ENCODE measurements at places on chromosomes 5 and 9.

- no peak for DNase-seq
These were observed 8.5 kb upstream of the LURAP1L start for GRCh38 chr9:12766357-12766756.

- DNase-seq = no peak
These were observed 437.9 kb upstream of the PAPPA start for GRCh38 chr9:115715666-115716065.

DNA sequence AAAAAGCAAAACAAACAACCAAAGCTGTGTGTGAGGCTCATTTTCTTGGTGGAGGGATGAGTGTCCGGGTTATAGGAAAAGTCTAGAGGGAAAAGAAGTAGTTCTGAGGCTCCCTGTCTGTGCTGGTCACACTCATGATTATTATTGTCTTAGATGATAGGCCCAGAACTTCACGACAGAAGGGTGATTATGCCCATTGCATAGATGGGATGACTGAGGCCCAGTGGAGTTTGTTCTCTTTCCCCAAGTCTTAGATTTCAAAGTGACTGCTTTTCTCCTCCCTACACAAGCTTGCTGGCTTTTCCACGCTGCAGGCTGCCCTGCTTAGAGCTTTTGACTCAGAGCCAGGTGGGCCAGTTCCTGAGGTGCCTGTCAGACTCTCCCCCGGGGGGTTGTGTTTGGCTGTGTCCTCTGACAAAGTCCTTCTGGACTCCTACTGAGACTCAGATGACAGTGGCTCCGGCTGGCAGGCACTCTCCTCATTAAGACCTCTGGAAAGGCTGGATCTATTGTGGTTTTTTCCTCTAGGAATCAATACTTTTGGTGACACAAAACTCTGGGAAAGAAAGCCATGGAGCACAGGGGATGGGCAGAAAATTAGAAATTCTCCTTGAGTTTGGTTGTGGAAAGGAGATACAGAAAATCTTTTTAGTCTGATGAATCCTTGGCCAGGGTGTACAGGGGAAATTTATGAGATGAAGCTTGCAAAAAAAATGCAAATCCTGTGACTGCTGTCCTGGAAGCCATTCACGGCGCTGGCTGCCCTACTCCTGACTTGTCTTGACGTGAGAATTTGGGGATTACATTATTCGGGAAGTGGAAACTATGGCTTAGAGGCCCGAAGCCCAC is 120.9 kb downstream of the NSG2 start:
- no peak for DNase-seq

DNA sequence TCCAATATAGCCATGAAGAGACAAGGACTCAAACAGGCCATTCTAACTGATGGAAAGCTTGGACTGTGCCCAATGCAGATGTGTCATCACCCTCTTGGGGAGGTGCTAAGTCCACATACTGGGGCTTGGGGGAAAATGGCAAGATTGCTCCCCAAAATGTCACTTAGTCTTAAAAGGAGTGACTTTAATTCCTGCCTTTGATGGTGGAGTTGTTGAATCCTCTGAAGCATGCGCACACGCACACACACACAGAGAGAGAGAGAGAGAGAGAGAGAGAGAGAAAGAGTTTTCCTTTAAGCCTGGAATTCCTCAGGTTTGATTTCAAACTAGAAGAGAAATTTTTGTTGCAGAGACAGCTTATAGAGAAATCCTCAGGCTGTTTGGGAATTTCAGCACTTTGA is 161.9 kb upstream of the GAS1 start:
- DNase-seq = no peak

DNA sequence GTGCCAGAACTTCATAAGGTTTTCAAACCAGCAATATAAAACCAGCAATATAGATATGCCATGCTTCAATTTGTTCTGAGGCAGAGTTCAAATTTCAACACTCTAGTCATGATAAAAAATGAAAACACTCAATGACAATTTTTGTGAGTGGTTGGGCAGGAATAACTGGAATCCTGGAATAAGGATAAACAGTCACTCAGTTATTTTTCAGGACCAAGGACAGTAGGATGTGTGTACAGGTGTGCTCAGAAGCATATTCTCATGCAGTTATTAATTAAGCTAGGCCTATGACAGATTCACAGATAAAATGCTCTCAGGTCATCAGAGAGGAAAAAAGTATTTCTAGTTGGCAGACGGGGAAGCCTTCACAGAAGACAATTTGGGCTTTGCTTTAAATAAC is 117.3 kb upstream of the PPP2R2B start:
- DNase-seq = no peak

DNA sequence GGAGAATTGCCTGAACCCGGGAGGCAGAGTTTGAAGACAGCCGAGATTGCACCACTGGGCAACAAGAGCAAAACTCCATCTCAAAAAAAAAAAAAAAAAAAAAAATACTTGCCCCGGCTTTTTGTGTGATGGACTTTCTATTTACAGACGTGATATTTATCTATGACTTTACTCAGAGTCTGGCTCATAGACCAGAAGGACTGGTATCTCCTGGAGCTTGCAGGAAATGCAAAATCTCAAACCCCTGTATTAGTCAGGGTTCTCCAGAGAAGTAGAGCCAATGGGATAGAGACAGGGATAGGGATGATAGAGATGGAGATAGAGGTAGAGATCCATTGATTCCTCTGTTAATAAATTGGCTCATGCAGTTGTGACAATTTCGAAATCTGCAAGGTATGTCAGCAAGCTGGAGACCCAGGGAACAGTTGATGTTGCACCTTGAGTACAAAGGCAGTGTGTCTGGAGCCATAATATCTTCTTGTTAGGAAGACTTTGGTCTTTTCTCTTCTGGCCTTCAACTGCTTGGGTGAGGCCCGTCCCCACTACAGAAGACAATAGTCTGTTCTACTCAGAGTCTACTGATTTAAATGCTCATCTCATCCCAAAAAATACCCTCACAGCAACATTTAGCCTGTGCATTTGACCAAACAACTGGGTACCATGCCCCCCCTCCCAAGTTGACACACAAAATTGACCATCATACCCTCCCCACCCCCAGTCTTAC is 195.4 kb upstream of the MSX2 start:
- DNase-seq = no peak

DNA sequence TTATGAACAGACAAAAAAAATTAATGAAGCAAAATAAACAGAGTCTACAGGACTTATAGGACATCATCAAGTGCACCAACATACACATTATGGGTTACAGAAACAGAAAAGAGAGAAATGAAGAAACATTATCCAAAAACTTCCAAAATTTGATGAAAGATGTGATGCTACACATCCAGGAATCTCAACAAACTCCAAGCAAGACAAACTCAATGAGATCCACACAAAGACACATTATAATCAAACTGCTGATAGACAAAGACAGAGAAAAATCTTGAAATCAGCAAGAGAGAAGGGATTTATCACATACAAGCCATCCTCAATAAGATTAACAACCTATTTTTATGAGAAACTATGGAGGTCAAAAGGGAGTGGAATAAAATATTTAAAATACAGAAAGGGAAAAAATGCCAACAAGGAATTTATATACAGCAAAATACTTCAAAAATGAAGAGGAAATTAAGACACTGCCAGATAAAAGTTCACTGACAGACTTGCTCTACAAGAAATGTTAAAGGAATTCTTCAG is 101.0 kb downstream of the NR2F1-AS1 start:
- DNase-seq = no peak

GRCh38 chr5:81010336-81011169 is 50.4 kb downstream of the RASGRF2 start:
- DNase-seq = no peak

GRCh38 chr9:84609779-84610178 is 59.8 kb upstream of the NTRK2 start:
- DNase-seq = no peak

GRCh38 chr9:129175825-129176633 is 2.0 kb downstream of the IER5L start:
- peak; percentile 69 for DNase-seq

DNA sequence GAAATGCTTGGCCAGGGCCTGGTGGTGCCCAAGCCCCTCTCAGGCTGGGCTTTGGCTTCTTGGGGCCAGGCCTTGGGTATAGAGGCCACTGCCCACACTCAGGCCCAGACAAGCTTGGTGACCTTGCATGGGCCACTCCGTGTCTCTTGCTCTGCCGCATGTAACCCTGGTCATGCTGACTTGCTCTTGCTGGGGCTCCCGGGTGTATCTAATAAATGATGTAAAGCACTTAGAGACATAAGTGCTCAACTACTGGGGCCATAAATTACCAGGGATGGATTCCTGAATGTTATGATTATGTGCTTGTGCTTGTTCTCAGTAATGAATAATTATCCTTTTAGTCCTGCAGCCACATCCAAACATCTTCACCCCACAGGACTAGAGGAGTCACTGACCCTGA is 54.0 kb downstream of the C5orf15 start:
- no peak for DNase-seq

- no peak for DNase-seq
These were observed 108.9 kb upstream of the CHD1 start for GRCh38 chr5:99037668-99038067.

DNA sequence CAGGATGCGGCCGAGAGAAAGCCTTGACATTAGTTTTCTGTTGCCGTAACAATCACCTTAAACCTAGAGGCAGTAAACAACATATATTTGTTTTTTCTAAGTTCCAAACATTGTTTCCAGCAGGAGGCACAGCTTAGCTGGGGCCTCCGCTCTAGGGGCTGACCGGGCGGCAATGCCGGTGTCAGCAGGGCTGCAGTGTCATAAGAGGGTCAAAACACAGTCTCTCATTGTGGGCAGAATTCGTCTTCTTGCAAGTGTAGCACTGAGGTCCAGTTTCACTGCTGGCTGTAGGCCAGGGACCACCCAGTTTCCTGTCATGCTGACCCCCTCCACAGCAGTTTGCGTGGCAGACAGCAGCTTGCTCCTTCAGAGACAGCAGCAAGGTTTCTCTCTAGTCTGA is 186.2 kb downstream of the PJA2 start:
- no peak for DNase-seq

DNA sequence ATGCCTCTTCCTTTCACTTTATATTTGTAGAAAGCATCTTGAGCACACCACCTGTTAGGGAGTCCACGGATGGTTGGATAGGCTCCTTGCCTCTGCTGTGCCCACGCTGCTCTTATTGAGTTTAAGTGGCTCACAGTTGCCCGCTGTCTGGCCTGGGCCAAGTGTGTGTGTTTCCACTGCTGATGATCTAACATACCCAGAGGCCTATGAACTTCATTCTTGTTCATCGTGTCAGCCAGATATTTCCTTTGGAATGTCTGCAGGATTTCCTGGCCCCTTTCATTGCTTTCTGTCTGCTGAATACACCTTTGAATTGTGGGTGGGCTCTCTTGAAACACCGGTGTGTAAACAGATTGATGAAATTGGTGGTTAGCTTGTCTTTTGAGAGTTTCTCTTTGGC is 46.6 kb downstream of the MVB12B start:
- no peak for DNase-seq

- no peak for DNase-seq
These were observed 36.6 kb downstream of the NCS1 start for GRCh38 chr9:130208600-130209347.

DNA sequence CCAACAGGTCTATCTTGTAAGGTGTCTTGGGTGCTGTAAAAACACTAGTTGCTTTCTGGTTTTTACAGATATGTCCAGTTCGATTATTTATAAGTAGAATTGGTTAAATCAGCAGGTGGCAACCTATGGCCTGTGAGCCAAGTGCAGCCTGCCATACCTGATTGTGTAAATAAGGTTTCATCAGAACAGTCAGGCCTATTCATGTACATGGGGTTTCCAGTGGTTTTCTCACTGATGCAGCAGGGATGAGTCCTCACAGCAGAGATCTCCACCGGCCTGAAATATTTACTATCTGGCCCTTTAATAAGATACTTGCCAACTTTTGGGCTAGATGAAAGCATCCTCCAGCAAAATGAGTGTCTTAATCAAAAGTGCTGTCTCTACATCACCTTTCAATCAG is 132.9 kb upstream of the ICE1 start:
- DNase-seq = no peak

GRCh38 chr5:96133341-96134079 is 171.9 kb upstream of the ELL2 start:
- DNase-seq = no peak

GRCh38 chr9:95090023-95090791 is 227.3 kb downstream of the FANCC start:
- peak; percentile 56 for DNase-seq

- peak; percentile 39 for DNase-seq
These were observed at the start of gene DMRTA1 for GRCh38 chr9:22446589-22446949. DMRTA1 (plus strand) TSS chr9:22446824; CDS start chr9:22447066, 242 bp downstream.

- DNase-seq = no peak
These were observed 297.3 kb downstream of the NR3C1 start for GRCh38 chr5:143106174-143106573.

Measured in amygdala (tissue), 56 donors.